Epithelial cell of esophagus (primary cell): ENCODE measurements at places on chromosomes 2 and 18.
A peak's percentile ranks its signal among the peaks of the same experiment; 100 is the strongest.

DNA sequence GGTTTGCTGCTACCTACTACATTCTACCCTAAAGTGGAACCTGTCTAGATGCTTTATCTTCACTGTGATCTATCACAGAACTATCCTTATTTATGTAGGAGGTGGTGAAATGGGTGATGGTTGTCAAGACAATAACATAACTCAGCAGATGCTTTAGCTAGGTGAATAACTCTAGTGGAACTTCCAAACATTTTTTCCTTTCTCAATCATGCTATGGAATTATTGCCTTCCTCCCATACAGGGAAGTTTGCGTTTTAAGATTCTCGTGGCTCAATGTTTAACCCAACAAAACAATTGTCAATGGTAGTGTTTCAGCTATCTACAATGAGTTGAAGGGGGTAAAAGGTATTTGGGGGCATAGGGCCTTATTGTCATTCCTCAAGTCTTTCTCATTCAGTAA is 82.6 kb upstream of the GLI2 start:
- DNase-seq = no peak

GRCh38 chr18:40096675-40097074 is 1858.4 kb upstream of the PIK3C3 start:
- DNase-seq = no peak

GRCh38 chr2:120108049-120108448 is 95.2 kb downstream of the EPB41L5 start:
- DNase-seq = peak; percentile 90

- DNase-seq = no peak
These were observed 92.1 kb downstream of the SLC4A3 start for GRCh38 chr2:219719521-219719920.

- no peak for DNase-seq
These were observed 933.6 kb upstream of the SLC39A10 start for GRCh38 chr2:194723446-194723845.

DNA sequence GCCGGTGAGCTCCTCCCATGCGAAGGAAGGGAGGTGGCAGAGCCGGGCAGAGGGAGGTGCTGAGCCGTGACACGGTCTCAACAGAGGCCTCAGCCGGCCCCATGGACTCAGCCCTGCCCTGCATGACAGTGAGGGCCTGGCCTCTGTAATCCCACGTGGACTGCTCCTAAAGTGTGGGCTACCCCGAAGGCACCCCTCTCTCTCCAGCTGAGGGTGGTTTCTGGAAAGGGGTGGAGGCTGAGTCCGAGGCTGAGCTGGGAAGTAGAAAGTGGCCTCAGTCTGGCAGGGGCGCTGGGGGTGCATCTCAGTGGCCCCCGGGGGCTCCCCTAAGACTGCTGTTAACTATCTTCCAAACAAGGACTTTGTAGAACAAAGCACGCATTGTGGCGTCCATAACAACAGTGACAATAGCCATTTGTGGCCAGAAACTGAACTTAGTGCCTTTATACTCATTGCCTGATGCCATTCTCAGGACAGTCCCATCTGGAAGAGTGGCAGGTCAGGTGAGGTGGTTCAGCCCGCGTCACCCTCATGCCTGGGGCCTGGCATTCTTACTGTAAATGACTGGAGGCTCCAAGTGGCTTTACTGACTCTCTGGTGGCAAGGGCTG is 192.4 kb downstream of the TWIST2 start:
- no peak for DNase-seq

DNA sequence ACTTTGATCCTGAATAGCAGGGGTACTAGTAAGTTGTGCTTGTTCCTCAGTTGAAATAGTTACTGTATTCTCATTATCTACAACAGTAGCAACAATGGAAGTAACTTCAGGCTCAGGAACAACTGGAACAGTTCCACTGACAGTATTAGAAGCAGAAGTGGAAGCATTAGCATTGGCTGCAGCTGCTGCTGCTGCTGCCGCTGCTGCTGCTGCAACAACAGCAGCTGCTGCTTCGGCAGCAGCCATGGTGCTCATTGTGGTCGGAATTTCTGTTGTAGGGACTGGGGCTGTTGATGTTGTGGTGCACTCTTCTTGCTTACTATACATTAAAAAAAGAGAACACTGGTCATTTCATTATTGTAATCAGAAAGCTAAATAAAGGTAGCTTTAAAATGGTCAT is 40.8 kb downstream of the PRPF40A start:
- DNase-seq = no peak

DNA sequence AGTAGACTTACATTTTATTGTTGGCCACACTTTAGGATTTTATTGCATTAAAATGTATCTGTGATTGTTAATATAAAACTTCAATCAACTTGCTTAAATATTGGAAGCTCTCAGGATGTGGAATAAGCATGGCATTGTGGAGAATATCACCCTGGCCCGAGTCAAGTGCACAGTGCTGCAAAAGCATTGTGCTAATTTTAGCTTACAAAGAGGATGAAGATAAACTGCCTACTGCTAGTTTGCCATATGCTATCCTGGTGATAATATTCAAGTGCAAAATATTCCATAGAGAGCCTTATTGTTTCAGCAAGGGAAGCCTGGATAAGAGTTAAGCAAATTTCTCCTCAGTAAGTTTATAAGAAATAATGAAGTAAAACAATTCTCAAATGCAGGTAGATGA is 54.5 kb downstream of the MEIS1 start:
- DNase-seq = no peak

- DNase-seq = peak; percentile 83
These were observed at the start of gene ODC1 for GRCh38 chr2:10447895-10448575. TSS of gene ODC1 (minus strand) at chr2:10448327. CDS start at chr2:10445032, 3,295 bp downstream.

DNA sequence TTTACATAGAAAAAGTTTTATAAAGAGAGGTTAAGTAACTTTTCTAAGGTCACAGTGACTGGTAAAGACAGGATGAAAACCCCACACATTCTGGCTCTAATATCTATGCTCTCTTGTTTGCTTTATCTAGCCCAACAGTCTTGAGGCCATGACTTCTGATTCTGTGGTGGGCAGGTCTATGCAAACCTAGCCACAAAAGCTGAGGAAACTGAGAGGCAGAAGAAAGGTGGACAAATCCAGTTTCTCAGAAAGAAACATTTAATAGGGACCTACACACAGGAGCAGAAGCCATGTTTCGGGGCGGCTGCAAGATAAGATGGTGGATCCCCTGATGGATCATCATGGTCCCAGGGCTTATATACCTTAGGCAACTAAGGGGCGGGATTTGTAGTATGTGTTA is 21.8 kb downstream of the HSPD1 start:
- no peak for DNase-seq

- DNase-seq = no peak
These were observed 34.9 kb downstream of the SERPINE2 start for GRCh38 chr2:224004105-224004695.

GRCh38 chr2:10188211-10188610 is 65.7 kb downstream of the RRM2 start:
- no peak for DNase-seq

GRCh38 chr2:60299179-60299578 is 254.3 kb downstream of the BCL11A start:
- no peak for DNase-seq

DNA sequence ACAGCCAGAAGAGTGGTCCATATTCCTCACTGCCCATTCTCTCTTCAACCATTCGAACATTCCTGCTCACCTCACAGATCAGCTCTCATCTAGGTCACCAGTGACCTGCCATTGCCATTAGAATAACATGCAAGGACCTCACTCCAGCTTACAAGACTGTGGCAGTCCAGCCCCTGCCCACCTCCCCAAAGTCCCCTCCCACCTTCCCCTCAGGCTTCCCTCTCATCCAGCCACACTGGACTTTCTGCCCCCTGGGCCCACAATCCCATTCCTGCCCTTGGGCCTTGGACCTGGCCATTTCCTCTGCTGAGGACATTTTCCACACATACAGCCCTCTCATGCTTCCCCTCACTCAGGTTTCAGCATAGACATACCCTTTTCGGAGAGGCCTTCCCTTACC is 5.2 kb upstream of the TMEM177 start:
- no peak for DNase-seq

DNA sequence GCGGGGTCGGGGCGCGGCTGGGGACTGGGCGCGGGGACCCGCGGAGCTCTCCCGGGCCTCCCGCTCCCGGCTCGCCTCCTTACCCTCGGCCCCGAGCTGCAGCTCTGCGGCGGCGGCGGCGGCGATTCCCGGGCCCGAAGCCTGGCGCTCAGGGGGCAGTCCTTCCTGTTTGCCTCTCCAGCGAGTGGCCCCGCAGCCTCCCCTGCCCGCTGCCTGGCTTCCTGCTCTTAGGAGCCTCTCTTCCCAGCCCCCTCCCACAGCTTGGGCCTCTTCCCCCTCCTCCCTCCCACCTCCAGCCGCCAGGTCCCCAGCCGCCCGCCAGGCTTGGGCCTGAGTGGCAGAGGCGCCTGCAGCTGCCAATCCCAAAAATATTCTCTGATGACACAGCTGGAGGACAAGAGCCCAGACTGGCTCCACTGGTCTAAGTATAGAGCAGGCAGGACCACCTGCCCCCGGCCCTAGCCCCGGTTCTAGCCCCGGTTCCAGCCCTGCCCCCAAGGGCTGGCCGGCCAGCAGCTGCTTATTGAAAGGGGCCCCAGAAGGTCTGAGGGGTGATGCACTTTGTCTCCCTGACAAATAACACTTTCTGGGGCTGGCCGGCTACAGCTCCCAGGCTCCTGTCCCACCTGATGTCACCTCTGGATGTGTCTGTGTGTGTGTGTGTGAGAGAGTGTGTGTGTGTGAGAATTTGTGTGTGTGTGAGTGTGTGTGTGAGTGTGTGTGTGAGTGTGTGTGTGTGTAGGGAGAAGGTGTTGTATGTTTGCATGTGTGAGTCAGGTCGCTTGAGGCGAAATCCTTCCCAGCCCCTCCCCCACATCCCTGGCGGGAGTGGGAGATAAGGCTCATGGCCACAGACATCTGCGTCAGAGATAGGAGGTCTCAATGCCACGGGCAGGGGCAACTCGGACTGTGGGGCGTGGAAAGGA is at the start of gene OBSL1:
TSS of gene OBSL1 (minus strand) at position 229 of the 926 bp plus-strand sequence. CDS start 307 bp downstream, outside the sequence.
- peak; percentile 80 for DNase-seq

GRCh38 chr2:32064021-32064601 is 755 bp downstream of the SPAST start:
- peak; percentile 13 for DNase-seq

GRCh38 chr2:147275943-147276342 is 568.9 kb upstream of the ACVR2A start:
- DNase-seq = peak; percentile 7
